A549 treated with AZD2906 at 1 μM for 4 hours (cell line): ENCODE measurements at places on chromosomes 6 and 20. TPM values are rescaled to one million over a fixed set of nuclear protein-coding genes. Genes with fewer than 3 reads are reported as not detected.

The C4A gene
- 0.80 to 1.1 TPM (median 0.93 TPM) in 5 replicates for total RNA-seq

The OPN5 gene
- total RNA-seq, result not detected in 5 replicates

The HCRTR2 gene
- total RNA-seq, result not detected in 5 replicates

The NR2E1 gene
- 0.05 TPM in 2 of 5 replicates, not detected in the others for total RNA-seq

The CD93 gene
- total RNA-seq, result 0.01 TPM in 2 of 5 replicates, not detected in the others

The TPX2 gene
- total RNA-seq, result 95.0 to 121 TPM (median 100 TPM) in 5 replicates

The TMC2 gene
- not detected in 5 replicates for total RNA-seq

The SSTR4 gene
- 0.43 to 0.96 TPM (median 0.79 TPM) in 5 replicates for total RNA-seq

The MICA gene
- total RNA-seq, result 28.1 to 29.7 TPM (median 28.9 TPM) in 5 replicates

The ANKRD66 gene
- total RNA-seq, result not detected in 5 replicates

The KCNK17 gene
- not detected in 5 replicates for total RNA-seq

The BPIFA1 gene
- not detected in 5 replicates for total RNA-seq

The TPD52L1 gene
- 47.4 to 53.1 TPM (median 49.1 TPM) in 5 replicates for total RNA-seq
